ENCODE measurements at places on chromosomes 2 and 18.

GRCh38 chr2:223897669-223898330, 47.3 kb downstream of the WDFY1 start:
- no peak for DNase-seq

DNA sequence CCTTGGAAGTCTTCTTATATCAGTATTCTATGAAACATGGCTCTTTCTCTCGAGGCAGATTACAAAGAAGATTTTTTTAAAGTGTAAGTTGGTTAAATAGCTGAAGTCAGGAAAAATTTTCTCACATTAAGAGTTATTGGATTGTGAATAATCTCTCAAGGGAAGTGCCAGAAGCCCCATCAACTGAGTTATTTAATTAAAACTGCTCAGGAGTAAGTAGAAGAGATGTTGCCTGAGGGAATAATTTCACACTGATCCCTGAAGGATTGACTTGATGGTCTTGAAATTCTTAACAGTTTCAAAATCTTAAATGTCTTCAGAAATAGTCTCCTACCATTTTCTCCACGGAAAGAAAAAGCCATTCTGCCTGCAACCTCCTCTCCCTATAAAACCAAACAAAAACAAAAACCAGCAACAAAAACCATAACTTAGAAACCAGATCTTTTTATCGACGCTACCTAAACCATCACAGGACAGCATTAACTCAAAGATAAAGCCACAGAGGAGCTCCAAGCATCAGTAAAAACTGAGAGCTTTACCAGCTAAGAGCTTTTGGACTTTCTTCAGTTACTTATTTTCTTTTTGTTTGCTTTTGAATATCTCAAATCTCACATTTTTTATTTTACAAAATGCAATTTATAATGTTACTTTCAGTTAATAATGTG, 12.9 kb downstream of the CD226 start:
- DNase-seq = no peak

DNA sequence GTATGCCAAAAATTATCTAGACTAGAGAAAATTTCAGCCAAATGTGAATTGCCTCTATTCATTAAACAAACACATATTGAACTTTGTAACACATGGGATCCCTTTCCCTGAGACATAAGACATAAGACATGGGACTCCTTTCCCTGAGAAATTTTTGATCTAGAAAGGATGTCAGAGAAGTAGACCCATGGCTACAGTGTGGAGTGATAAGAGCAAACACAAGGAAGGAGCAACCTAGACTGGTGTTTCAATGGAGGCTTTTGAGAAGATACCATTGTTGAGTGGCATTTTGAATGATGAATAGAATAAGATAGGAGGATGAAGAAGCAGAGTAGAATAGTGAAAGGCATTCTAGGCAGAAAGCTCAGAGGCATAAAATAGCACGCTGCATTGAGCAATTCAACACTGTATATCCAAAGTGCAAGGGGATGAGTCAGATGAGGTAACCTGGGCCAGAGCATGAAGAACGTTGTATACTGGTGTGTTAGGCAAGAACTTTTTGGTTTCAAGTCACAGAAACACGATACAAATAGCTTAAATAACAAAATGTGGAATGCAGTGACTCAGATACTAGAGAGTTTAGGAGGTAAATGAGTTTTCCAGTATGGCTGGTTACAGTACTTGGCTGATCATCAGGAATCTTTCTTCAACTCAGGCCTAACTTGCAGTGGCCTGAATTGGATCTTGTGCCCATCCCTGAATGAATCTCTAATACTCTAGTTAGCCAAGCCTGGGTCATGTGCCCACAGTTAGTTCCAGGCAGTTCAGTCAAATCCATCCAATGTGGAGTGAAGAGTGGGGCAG, 129.8 kb upstream of the TANK start:
- no peak for DNase-seq

- no peak for DNase-seq
Measured at GRCh38 chr18:63158676-63159291, 160.8 kb downstream of the BCL2 start.

- no peak for DNase-seq
Measured at GRCh38 chr2:210544831-210545230, 11.6 kb upstream of the CPS1 start.

DNA sequence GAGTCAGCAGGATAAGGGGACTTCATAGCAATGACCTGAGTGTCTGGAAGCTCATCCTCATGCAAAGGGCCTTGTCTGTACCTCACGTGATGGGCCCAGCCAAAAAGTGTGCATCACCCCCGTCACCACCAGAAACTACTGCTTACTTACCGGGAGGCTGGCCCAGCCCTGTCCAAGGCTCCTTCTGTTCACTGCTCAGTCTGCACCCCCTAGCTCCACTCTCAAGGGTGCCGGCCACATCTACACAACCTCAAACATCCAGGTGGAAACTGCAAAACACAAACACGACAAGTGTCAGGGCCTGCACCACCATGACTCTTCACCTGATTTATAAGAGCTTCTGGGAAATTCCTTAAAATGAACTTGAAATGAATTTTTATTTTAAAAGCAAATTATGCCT, 55.1 kb downstream of the ADD2 start:
- no peak for DNase-seq

GRCh38 chr2:16069663-16069932, 129.2 kb downstream of the MYCN start:
- no peak for DNase-seq

DNA sequence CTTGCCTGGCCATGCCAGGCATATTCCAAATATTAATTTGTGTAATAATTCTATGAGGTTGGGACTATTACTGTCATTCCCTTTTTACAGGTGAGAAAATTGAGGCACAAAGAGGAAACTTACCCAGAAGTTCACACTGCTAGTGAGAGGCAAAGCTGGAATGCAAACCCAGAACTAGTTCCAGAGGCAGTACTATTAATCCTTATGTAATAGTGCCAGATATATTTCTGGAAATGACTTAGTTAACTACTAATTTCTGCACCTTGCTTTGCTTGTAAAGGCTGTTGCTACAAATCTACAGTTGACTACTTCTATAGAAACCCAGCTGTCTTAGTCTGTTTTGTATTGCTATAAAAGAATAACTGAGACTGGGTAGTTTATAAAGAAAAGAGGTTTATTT, 5.3 kb upstream of the CFLAR start:
- no peak for DNase-seq

GRCh38 chr2:142131010-142131669, at the start of gene LRP1B:
Gene LRP1B (minus strand): TSS chr2:142131016. CDS start chr2:142130729, 287 bp downstream.
- no peak for DNase-seq

- no peak for DNase-seq
Measured at GRCh38 chr18:67608191-67608590, 91.7 kb upstream of the DSEL start.

GRCh38 chr2:191174442-191174841, 23.6 kb upstream of the STAT4 start:
- DNase-seq = no peak

GRCh38 chr2:240355001-240355891, 80.2 kb upstream of the GPC1 start:
- no peak for DNase-seq

GRCh38 chr2:180983468-180984242, 3.2 kb downstream of the UBE2E3 start:
- DNase-seq = peak; percentile 43

GRCh38 chr2:54952978-54953456, 97.2 kb downstream of the RTN4 start:
- no peak for DNase-seq

DNA sequence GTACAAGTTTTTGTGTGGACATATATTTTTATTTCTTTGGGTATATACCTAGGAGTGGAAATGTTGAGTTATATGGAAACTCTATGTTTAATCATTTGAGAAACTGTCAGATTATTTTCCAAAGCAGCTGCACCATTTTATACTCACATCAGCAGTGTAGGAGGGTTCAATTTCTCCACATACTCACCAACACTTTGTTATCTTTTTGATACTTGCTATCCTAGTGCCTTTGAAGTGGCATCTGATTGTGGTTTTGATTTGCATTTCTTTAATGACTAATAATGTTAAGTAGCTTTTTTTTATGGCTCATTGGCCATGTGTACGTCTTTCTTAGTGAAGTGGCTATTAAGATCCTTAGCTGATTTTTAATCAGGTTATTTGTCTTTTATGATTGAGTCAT, 64.7 kb upstream of the SLC8A1 start:
- no peak for DNase-seq

- no peak for DNase-seq
Measured at GRCh38 chr2:240582781-240583180, 3.8 kb upstream of the CAPN10 start.

GRCh38 chr2:155178921-155179320, 480.4 kb downstream of the KCNJ3 start:
- no peak for DNase-seq

GRCh38 chr2:109436610-109437225, 177.0 kb downstream of the SEPTIN10 start:
- no peak for DNase-seq

DNA sequence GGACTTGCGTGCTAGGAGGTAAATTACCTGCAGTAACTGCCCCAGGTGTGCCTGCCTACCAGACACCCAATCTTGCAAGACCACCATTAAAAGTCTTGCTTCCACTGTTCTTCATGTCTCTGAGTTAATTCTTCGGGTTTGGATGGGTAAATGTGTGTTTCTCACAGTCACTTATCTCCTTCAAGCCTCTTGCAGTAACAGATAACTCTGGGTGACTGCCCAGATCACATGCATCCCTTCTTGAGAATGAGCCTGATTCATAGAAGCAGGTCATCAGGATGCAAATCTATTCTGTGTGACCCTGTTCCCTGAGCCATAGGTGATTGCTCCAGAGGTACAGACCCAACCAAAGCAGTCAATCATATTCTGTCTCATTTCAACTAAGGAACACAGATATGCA, 194.6 kb downstream of the METTL4 start:
- DNase-seq = no peak

DNA sequence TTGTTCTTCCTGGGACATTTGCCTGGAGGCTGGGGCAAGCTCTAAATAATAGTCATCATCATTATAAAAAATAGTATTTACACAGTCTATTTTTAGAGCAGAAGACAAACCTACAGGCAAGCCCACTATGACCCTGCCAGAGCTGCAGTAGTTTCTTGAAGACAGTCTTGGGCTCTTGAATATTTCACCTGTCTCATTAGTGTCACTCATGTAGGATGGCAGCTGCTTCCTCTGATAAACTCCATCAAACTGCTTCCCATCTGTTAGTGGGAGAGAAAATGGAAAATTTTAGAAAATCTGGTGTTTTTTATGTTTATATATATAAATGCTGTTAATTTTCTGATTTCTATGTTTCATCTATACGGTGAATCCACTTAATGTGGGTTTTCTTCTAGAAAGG, 8.5 kb upstream of the CYRIA start:
- DNase-seq = no peak

DNA sequence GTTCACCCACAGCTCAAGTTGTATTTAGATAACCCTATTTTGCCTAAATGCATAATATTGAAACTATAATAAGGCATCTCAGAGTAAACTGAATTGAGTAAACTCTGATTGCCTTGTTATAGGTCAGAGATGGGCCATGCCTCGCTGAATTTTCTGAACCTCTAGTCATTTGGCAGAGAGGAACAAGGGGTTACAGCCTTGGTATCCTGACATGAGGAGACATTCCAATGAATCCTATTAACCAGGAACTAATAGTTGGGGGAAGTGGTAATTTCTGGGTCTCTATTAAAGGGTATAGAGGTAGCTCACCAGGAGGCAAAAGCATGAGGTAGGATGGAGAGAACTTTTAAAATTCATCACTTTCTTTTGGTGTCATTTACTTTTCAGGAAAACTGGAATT, 227.4 kb upstream of the CHST9 start:
- no peak for DNase-seq

DNA sequence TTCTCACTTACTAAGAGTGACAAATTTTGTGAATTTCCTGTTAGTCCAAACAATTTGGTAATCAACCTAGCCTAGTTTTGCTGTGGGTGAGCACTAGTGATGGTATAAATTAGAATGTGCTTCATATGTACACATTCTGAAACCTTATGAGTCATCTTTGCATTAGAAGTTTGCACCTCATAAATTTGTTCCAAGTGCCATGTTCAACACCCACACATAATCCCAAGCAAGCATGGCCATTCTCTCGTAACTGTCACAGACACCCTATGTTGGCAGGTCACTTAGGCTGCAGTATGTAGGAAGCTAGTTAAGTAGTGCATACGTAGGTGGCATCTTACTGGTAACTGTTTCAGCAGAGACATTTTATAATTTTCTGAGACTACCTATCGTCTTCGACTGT, 46.9 kb downstream of the NAB1 start:
- DNase-seq = no peak

DNA sequence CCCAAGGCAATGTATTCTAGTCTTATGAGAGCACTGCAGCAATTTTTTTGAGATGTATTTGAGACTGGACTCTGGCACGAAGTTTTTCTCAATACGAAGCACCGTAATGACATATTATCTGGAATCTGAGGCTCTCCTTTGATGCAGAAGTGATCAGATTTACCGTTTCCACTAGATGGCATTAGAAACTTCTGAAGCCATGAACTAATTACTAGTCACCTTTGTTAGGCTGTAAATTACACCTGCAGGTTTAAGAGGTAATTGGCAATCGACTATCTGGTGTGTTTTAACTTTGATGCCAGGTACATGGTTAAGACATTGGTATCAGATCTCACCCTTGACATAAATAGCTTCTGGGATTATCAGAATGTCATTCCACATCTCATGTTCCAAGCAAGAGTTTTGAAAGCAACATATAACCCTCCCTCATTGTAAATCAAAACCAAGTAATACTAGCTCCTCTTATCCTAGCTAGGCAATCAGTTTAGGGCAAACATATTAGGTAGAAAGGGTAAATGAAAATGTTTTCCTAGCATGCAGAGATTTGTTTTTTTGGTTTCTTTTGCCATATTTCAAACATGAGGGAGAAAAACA, 254.6 kb upstream of the SPRED2 start:
- no peak for DNase-seq

- DNase-seq = no peak
Measured at GRCh38 chr2:238653431-238654109, 194.3 kb upstream of the TWIST2 start.

- no peak for DNase-seq
Measured at GRCh38 chr2:16119741-16120140, 179.4 kb downstream of the MYCN start.

- no peak for DNase-seq
Measured at GRCh38 chr18:61542596-61542995, 209.4 kb downstream of the CDH20 start.

DNA sequence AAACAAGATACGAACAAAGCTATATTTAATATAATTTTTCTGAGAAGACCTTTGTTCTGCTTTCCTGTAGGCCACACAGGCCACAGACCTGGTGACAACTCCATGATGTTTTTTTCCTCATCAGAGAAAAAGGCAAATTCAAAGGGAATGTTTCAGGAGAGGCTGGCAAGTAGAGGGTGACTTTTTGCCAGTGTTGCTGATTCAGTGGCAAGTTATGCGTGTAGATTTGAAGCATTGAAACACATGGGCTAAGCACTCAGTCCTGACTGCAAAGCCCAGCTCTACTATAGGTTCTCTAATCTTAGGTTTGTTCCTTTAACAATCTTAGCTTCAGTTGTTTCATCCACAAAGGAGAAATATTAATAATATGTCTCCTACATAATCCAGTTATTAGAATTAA, 499.8 kb downstream of the SUCLG1 start:
- DNase-seq = no peak

- DNase-seq = no peak
Measured at GRCh38 chr18:63882333-63883141, 5.0 kb upstream of the SERPINB2 start.

GRCh38 chr2:21019678-21020021, 24.2 kb downstream of the APOB start:
- no peak for DNase-seq

- DNase-seq = no peak
Measured at GRCh38 chr2:173191601-173192000, 116.0 kb downstream of the MAP3K20 start.

Measured in colonic mucosa (tissue), 4 donors.